ENCODE measurements at places on chromosomes 3 and 15.

- no peak for DNase-seq
These were observed 33.5 kb downstream of the SV2B start for GRCh38 chr15:91133511-91133910.

DNA sequence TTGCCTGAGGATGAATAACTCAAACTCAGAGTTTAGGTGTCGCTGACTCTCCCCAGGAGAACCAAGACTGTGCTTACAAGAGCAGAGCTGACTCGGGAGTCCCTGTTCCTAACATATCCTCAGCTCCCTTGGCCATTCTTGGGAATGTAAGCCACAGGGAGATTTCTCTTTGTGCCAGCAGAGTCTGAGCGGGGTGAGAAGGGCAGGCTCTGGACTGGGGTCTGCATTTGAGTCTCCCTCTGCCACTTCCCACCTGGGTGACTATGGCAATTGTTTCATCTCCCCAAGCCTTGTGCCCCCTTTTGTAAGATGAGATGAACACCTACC, 126.0 kb downstream of the ADAMTS17 start:
- DNase-seq, result no peak

DNA sequence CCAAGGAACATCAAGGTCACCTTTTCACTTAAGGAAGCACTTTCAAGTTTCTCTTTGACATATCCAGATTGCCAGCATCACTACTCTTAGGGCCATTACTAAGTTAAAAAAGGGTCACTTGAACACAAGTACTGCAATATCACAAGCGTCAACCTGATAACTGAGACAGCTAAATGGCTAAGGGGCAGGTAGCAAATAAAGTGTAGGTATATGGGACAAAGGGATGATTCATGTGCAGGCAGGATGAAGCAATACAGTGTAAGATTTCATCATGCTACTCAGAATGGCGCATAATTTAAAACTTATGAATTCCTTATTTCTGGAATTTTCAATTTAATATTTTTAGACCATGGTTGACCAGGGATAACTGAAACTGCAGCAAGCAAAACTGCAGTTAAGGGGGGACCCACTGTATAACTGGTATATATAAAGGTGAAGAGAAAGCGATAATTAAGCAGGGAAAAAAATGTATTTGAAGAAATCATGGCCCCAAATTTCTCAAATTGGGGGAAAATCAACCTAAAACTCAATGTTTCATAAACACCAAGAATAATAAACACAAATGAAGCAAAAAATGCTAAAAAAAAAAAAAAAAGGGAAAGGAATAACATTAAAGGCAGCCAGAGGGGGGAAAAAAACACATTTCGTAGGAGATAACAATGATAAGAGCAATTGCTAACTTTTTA, 13.1 kb downstream of the CCR1 start:
- DNase-seq, result no peak

GRCh38 chr3:15520804-15521572, 518 bp downstream of the COLQ start:
- no peak for DNase-seq

DNA sequence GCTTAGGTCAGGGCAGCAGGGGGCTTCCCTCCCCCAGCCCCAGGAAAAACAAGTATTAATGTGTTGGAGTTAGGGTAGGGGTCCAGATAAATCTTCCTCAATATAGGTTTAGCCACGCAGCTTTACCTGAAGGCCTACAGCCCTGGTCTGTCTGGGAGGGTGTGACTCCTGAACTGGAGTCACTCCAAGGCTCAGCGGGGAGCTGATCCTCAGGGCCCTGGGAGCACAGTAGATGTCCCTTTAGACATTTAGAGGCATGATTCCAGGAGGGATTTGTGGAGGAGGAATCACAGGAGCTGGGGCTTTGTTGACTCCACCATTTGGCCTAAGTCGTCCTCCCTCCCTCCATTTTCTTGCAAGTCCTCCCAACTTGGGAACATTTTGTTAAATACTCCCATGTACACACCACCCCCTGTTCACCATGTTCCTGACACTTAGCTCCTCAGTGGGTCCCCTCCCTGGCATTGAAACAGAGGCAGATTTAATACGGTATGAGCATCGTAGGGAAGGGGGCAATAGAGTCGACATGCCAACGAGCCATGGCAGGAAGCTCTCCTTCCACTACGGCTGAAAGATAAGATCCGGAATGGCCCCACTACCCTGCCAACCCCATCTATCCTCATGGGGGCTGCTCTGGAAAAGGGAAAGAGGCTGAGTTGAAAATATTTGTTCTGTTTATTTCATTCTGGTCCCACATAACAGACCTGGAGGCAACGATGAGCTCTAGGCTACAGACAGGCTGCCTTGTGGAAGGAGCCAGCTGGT, 69.0 kb upstream of the LARS2 start:
- no peak for DNase-seq

DNA sequence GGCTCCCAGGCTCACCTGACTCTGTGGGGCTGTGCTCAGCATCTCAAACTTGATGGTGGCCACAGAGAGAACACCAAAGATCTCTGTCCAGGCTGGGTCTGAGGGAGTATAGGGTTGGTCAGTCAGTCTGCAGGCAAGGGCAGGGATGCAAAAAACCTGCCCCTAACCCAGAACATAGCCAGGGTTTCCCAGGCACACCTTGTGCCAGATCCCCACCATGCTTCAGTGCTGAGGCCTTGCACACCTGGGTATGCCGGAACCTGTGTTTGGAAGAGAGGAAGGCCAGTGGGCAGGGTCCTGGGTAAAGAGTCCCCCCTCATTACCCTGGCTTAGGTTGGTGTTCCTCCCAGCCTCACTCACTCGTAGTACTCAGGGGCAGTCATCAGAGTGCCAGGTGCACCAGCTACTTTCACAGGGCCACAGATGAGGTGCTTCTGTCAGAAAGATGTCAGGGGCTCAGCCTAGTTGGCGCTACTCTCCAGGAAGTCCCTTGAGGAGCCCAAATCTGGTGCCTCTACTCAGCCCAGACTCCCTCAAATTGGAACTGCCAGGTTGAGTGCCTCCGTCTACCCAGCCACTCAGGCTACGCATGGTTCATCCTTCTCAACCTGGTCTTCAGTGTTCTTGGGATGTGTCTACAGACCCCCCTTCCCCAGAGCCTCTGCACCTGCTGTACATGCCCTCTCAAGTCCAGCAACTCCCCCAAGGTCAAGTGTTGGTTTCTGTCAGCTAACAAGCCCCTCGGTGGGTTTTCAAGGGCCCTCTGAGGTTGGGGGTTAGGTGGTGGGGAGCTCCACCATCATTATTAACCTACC, 1.8 kb downstream of the DALRD3 start:
- DNase-seq, result no peak

DNA sequence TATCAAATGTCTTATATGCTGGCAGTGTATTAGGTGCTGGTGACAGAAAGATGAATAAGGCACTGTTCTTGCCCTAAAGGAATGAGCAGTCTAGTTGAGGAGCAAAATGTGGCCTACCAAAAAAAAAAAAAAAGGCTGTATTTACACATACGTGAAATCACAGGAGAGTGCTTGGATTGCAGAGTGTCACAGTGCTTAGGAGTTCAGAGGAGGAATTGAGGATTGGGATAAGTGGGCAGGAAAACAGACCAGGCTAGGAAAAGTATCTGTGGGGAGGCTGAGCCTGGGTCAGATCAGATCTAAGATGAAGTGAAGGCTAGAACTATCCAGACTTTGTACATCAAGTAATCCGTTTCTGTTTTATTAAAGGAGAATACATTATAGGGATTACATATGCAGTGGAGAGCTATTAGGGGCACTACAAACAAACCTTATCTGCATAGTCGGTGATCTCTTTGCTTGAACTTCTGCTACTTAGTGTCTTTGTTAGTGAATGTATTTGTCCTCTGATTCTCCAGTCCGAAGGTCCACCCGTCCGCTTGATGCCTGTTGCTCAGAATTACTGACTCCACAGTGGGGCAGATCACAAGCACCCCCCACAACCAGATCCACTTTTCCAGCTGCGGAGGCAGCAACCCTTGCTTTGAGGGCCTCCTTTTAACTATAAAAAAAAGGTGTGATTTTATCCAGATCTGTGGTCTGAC, 80.0 kb downstream of the FNDC3B start:
- DNase-seq, result no peak

DNA sequence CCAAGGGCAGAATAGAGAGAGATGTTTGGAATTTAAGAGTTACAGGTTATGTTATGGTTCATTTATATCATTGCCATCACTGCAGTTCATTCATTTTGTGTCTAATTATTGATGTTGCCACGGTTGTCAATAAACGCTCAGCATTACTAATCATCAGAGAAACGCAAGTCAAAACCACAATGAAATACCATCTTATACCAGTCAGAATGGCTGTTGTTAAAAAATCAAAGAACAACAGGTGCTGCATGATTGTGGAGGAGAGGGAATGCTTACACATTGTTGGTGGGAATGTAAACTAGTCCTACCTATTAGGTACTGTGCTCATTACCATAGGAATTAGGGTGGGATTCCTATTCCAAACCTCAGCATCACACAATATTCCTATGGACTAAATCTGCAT, 350.5 kb downstream of the TIGIT start:
- peak; percentile 40 for DNase-seq

GRCh38 chr15:66472176-66472999, 25.2 kb downstream of the SNAPC5 start:
- peak; percentile 80 for DNase-seq

DNA sequence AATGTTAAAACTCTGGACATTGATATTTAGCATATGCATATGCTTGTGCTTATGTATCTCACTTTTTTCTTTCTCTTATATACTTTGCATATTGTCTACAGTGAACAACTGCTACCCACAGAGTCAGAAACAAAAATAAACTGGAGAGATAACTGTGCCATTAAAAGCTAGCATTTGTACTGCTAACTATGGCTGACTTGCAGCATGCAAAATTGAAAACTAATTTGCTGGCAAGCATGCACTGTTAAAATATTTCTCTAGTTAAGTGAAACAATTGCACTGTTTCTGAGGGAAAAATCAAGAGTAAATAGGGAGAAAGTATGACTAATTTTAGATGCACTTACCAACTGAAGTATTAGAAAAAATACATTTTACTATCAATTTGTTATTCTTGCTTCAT, 177.8 kb downstream of the CBLB start:
- DNase-seq, result no peak

- DNase-seq, result no peak
These were observed 134.6 kb upstream of the PDZRN3 start for GRCh38 chr3:73759297-73759711.

- no peak for DNase-seq
These were observed 491.9 kb upstream of the KCNMB2 start for GRCh38 chr3:178044320-178044719.

GRCh38 chr15:41018534-41018933, 65.3 kb downstream of the CHAC1 start:
- no peak for DNase-seq

Measured in kidney glomerular epithelial cell (primary cell).